ENCODE measurements at places on chromosomes 7 and 10.

DNA sequence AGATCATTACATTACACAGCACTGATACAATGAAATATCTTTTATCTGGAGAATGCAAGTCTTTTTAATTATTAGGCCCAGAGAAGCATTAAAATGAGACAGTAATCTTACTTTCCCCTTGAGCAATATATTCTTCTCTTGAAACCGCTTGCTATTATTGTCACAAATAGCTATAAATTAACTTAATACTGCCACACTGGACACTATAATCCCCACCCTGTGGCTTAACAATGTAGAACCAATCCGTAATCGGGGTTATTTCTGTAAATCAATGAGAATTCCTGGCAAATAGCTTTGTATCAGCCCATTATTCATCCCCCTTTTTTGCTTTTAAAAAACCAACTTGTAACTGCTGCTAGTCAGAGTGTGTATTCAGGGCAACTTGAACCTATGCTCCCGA, 366.2 kb upstream of the VWC2 start:
- DNase-seq = no peak

GRCh38 chr7:29115753-29116152, 30.6 kb downstream of the CPVL start:
- no peak for DNase-seq

DNA sequence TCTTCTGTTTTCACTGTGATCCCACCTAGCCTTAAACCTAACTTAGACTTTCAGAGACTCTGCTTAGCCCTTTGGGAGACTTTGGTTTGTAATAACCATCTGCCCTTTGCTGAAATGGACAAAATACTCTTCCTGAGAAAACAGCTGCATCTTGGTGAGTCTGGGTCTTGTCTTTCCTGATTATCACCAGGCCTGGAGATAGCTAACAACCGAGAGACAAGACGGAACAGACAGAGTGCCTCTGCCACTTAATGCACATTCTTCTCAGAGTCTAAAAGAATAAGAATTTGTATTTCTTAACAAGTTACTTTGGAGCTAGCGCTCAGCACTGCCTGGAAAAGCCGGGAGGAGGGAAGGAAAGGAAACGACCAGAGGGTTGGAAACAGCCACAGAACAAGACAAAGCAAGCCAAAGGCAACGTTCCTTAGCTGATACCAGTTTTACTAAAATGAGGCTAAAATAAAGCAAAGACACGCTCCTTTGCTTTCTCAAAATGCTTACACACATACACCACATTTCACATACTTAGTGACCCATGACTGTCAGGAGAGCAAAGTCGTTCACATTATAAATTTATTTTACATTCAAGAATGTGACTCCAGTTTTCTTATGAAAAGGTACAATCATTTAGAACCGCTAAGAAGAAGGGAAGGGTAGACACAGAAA, 70.3 kb upstream of the DGKI start:
- no peak for DNase-seq

- DNase-seq = no peak
Observed at GRCh38 chr10:17616403-17617030, 657 bp downstream of the HACD1 start.

DNA sequence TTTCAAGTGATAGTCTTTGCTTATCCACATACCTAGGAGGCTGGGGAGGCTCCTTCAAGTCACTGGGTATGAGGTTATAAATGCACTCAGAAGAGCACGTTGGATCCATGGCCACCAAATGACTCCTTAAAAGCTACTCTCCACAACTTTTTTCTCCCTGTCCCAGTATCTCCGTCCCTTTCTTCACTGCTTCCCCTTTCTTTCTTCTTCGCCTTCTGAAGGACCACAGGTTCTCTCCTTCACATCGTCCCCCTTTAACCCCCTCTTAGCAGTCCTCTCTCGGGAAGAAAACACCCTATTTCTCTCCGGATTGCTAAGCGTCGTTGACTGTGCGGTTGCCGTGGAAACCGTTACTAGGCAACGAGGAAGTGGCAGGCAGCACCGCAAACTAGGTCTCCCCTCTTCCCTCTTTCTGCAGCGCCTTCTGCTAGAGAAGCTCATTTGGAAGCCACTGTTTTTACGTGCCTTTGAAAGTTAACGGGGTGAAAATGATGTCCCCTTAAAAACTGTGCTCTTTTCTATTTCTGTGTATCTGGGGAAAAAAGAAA, at the start of gene ENKUR:
TSS of gene ENKUR (minus strand) at position 331 of the 548 bp plus-strand sequence. CDS start at position 109, 222 bp downstream.
- peak; percentile 70 for DNase-seq

DNA sequence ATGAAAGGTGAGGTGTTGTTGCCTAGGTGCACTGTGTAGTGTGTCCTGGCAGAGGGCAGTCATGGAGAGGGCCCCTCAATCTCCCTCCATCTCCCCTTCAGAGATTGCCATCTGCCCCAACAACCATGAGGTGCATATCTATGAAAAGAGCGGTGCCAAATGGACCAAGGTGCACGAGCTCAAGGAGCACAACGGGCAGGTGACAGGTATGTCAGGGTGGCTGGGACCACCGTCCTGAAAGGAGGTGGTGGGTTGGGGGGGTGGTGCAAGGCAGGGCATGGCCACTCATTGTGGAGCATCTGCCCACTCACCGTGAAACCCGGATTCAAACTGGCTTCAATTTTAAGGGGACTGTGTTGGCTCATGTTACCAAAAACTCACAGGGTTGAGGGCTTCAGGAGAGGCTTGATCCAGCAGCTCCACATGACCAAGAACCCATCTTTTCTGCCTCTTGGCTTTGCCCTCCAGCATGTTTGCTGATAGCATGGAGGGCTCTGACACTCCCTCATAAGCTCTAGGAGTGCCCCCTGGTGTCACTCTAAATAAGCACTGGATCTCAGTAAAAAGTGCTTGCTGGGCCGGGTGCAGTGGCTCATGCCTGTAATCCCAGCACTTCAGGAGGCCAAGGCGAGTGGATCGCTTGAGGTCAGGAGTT, 12.2 kb downstream of the ARPC1B start:
- DNase-seq = peak; percentile 30

DNA sequence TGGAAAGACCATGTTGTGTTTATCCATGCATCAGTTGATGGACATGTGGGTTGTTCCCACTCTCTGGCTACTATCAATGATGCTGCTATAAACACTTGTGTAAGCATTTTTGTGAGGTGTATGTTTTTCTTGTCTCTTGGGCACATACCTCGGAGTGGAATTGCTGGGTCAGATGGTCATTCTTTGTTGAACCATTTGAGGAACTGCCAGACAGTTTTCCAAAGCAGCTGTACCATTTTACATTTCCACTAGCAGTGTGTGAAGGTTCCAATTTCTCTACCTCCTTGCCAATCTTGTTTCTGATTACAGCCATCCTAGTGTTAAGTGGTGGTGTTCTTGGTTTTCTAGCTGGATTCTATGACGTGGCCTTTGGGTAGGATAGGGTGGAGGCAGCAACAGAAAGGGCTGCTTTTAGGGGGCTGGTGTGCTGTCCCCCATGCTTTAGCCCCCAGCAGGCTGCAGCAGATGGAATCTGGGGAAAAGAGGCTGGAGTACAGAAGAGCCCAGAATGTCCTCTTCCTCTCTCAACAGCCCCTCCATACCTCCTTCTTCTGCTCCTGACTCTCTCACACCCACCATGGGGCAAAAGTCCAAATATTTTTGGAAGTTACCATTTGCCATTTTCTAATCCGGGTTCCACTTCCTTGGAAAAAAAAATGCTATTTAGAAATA, 352.7 kb downstream of the FRMD4A start:
- no peak for DNase-seq

DNA sequence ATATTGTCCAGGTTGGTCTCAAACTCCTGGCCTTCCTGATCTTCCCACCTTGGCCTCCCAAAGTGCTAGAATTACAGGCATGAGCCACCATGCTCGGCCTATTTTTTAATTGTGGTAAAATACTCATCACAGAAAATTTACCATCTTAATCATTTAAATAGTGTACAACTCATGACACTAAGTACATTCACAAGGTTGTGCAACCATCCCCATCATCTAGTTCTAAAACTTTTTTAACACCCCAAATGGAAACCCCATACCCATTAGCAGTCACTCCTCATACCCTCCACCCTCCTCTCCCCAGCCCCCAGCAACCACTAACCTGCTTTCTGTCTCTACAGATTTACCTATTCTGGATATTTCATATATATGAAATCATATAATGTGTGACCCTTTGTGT, 90.3 kb downstream of the DOCK4 start:
- no peak for DNase-seq

GRCh38 chr10:59375990-59376389, 13.6 kb upstream of the FAM13C start:
- DNase-seq = no peak

DNA sequence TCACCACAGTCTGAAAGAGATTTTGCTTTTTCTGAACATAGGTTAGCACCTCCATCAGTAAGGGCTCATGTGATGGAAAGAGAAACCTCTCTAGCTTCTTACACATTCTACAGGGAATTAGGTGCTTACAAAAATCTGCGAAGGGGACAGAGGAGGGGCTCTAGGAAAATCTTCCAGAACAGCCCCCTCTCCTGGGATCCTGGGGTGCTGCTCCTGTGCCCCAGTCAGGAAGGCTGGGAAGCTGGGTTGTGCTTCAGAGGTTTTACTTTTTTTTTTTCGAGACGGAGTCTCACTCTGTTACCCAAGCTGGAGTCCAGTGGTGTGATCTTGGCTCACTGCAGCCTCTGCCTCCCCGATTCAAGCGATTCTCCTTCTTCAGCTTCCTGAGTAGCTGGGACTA, 7.5 kb upstream of the FAM171A1 start:
- DNase-seq = no peak

- no peak for DNase-seq
Observed at GRCh38 chr7:90413185-90413528, 9.9 kb downstream of the CLDN12 start.

- DNase-seq = no peak
Observed at GRCh38 chr7:67311901-67312300, 315.3 kb downstream of the TYW1 start.

DNA sequence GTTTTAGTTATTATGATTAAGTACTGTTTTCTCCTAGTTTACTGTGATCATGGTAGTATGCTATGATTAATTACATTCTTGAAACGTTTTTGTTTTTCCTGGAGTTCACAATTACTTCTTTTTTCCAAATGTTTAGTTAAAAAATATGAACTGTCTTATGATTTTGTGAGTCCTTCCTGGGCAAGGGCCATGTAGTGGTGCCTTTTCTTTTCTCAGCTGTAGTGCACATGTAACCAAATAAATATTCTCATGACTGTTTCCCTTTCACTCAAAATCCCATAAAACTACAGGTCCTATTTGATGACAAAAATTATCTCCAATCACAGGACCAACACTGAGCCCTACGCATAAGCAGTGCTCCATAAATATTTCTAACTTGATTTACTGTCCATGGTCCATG, 118.9 kb upstream of the EGR2 start:
- no peak for DNase-seq

- DNase-seq = no peak
Observed at GRCh38 chr10:96606946-96607345, 20.1 kb upstream of the TM9SF3 start.

DNA sequence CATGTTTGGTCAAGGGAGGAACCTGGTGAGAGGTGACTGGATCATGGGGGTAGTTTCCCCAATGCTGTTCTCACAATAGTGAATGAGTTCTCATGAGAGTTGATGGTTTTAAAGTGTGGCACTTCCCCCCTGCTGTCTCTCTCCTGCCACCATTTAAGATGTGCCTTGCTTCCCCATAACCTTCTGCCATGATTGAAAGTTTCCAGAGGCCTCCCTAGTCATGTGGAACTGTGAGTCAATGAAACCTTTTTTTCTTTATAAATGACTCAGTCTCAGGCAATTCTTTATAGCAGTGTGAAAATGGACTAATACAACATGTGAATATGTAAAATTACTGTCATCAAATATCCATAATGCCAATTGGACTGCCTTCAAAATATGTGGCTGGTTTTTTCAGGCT, 165.5 kb upstream of the TARP start:
- no peak for DNase-seq

GRCh38 chr7:111734954-111735660, 172.8 kb upstream of the IMMP2L start:
- no peak for DNase-seq

- DNase-seq = no peak
Observed at GRCh38 chr10:117830205-117830604, 216.5 kb downstream of the RAB11FIP2 start.

- DNase-seq = no peak
Observed at GRCh38 chr7:38561166-38561565, 70.0 kb downstream of the AMPH start.

All from NCI-H524 (cell line).